NCI-H1694 (cell line): ENCODE measurements at places on chromosomes 12 and 14.

DNA sequence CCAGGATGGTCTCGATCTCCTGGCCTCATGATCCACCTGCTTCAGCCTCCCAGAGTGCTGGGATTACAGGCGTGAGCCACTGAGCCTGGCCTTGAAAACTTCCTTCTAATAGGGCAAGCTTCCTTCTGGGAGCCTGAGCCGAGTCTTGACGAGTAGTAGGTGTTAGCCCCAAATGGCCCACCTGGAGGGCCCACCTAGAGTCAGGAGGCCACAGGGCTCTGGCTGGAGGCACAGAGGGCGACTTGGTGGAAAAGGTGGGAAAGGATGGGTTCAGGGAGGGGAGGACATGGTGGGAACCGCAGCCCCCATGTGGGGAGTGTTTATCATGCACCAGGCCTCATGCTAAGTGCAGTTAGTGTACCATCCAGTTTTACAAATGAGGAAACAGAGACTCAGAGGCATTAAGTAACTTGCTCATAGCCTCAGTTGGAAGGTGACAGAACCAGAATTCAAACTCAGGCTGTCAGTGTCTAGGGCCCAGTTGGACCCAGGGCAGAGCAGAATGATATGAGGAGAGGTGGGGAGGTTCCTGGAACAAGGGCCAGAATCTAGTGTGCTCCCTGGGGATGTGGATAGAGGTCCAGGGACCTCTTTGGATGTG, 3.1 kb upstream of the LRP1-AS start:
- no peak for DNase-seq

- DNase-seq = no peak
Measured at GRCh38 chr14:63777024-63777423, 49.2 kb upstream of the SGPP1 start.

DNA sequence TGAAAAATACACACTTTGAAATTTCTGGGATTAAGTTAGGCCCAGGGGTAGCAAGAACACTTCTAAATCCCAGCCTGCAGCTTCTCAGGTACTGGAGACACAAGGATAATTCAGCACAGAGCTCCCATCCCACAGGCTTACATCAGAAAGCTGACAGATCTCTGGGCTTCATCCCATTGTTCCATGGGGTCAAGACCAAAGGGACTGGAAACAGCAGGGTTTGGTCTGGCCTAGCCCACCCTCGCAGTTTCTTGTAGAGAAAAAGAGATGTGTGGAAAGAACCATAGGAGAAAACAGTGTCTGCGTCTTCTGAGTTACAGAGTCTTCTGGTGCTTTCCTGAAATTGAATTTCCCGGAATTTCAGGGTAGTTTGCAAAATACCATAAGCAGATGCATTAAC, 59.6 kb upstream of the RIC8B start:
- no peak for DNase-seq

DNA sequence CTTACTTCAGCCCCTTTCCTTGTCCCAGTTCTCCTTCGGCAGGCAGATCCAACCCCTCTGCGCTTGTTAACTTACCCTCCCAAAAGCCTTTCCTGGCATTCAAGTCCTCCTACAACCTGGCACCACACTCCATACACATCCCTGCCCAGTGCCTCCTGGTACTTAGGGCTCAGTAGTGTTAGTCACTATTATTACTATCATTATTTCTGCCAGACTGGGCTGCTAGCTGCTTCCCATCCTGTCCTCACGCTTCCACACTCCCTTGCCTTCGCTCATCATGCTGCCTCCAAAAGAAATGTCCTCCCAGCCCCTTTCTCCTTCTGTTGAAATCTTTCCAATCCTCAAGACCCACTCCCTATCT, 1.6 kb upstream of the HDAC7 start:
- DNase-seq = no peak

DNA sequence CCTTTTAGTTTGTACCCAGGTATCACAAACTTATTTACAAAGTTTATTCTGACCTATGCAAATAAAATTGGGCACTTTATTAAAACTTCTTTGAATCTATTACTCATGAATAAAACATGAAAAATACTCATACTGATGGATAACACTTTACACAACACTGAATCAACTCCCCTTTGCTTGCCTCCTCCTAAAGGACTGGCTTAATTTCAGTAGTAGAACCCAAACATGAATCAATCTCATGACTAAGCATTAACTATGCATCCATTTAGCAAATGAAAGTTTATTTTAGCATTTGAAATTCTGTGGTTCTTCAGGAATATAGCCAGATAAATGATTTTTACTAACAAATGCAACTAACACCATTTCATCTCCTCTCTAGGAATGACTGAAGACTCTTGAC, 32.4 kb downstream of the DENND5B start:
- DNase-seq = no peak

GRCh38 chr12:113260127-113260526, 38.9 kb downstream of the TPCN1 start:
- DNase-seq = no peak

GRCh38 chr12:108340037-108340436, 926 bp upstream of the CMKLR1 start:
- DNase-seq = no peak

DNA sequence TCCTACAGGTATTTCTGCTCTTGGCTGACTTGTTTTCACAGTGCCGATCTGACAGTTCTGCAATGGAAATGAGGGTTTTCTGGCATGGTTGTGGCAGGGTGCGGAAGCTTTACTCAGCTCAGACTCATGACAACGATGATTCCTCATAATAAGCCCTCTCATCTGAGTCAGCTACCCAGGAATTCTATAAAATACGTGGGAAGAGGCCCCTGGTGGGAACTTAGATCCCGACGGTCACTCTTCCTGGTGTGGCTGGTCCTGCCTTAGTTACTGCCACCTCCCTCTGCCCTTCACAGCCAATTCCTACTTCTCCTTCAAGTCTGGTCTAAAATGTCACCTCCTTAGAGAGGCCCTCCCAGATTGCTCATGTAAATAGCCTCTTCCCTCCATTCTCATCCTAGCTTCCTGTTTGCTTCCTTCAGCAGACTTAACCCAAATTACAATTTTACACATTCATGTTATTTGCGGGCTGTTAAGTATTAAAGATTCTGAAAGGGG, 104.2 kb upstream of the MAP1LC3B2 start:
- DNase-seq = no peak
